ENCODE measurements at places on chromosomes 2 and 18. TPM values are rescaled to one million over a fixed set of nuclear protein-coding genes. Genes with fewer than 3 reads are reported as not detected.

DNA sequence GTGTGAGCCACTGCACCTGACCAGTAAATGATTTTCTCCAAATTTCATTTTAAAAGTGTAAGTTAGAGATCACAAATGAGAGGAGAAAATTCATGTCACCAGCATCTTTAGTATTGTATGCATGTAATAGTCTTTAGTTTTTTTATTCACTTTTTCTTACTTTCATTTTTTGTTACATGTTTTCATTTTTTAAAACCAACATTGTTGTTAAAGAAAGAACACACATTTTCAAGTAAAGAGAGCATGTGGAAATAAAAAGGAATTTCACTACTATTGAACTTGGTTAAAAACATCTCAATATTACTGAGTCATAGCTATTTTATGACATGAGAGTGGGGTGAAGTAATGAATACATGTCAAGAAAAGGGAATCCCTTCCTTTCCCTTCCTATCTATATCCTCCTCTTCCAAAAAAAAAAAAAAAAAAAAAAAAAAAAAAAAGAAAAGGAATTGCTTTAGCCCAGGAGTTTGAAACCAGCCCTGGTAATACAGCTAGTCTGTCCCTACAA lies 29.1 kb upstream of the PMAIP1 start:
- no peaks in the 10 kb centered on the region for H3K27me3 ChIP-seq
- H3K4me1 ChIP-seq = peaks cover 11% of the 10 kb centered on the region
- H3K27ac ChIP-seq = no peak overlapping the region
- no peak for DNase-seq

RGPD4 gene
- not detected for total RNA-seq

DNA sequence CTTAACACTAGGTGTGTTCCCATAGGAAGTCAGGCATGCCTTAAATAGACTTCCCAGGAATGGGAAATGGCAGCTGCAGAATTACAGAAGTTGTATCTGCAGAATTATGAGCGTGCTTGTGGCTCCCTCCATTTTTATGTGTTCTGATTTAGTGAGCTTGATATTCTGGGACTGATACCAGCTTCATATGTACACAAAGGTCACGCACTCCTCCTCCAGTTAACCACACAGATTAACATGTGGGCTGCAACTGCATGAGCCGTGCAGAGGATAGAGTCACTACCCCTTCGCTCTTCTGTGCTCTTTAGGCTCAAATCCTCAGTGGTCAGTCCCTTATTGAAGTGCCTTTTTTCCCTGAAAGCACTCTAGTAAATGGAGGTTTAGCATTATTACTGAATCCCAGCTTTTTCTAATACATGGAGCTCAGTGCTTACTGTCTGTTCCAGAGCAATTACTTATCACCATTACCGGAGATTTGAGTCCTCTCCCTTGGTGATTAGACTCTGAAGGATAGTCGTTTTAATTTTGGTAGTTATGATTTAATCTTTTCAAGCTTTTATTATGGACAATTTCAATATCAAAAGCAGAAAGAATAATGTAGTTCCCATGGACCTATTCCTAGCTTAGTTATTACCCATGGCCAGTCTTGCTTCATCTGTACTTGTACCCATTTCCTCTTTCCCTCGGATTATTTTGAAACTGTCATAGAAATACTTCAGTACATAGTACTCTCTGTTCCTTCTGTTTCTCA lies 238.3 kb downstream of the PRKCE start:
- H3K4me3 ChIP-seq = no peak overlapping the region
- no peak for DNase-seq
- H3K36me3 ChIP-seq = peaks cover 3% of the 10 kb centered on the region
- peaks cover 16% of the 10 kb centered on the region for H3K4me1 ChIP-seq

CTLA4 gene
- not detected for total RNA-seq
